GM23338 (cell line): ENCODE measurements at places on chromosomes 5 and 9. TPM values are rescaled to one million over a fixed set of nuclear protein-coding genes. Genes with fewer than 3 reads are reported as not detected.

GRCh38 chr9:131670247-131671132 lies 69.4 kb downstream of the RAPGEF1 start:
- DNase-seq: no peak

The PRSS3 gene
- 2.5 and 4.2 TPM in 2 replicates for total RNA-seq

- DNase-seq: no peak
Observed at GRCh38 chr5:107533910-107534876, 136.5 kb downstream of the EFNA5 start.

The PCDHA12 gene
- total RNA-seq: 12.7 and 17.7 TPM in 2 replicates

DNA sequence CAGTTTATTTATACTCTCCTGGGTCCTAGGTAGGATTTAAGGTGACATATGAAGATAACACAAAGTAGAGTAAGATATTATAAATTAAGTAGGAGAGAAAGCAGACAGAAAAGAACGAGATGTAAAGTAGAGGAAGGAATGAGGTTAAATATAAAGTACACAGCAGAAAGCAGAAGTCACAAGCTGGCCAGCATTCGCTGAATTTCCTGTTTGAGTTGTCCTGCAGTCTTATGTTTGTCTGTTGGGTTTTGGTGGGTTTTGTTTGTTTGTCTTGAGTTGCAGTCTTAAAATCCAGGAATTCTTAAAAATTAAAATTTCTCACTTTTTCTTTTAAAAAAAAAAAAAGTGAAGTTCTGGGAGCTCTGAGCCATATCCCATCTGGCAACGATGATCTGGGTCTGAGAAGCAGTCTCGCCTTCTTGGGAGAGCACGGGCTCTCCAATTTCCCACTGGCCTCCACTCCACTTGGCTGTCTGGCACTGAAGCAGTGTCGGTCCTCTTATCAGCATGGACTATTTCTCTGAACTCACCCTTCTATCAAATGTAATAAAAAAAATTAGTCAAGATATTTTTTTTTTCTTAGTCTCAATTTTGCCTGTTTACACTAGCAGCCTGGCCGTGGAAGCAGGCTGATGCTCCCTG lies 2.0 kb downstream of the S100Z start:
- DNase-seq: no peak

The TAF11L10 gene
- not detected in 2 replicates for total RNA-seq

The MTMR12 gene
- total RNA-seq: 47.4 and 51.6 TPM in 2 replicates

The FPGS gene
- 87.2 and 92.4 TPM in 2 replicates for total RNA-seq

GRCh38 chr5:65307088-65307487 lies 174.6 kb downstream of the ADAMTS6 start:
- DNase-seq: no peak

GRCh38 chr5:179233909-179234562 lies 111.2 kb downstream of the ADAMTS2 start:
- no peak for DNase-seq

DNA sequence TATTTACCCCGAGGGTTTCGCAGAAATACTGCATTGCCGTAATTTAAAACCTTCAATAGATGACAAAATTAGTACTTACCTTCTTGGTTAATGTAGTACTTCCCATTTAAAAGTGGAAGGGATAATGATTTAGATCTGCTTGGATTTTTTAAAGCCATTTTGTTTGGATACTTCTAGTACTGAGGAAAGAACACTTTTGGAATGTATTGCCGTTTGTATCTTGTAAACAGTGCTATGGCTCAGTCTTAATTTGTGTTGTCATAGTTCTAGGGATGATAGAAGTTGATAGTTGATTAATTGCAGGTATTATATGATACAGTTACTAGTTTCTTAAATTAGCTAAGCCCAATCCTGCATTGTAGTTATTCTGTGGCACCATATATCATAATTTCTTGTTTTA lies 33.1 kb downstream of the TNPO1 start:
- DNase-seq: no peak

The TOR4A gene
- total RNA-seq: 14.4 and 19.0 TPM in 2 replicates

GRCh38 chr5:136174021-136174659 lies 18.8 kb downstream of the SMIM32 start:
- DNase-seq: peak; percentile 67

DNA sequence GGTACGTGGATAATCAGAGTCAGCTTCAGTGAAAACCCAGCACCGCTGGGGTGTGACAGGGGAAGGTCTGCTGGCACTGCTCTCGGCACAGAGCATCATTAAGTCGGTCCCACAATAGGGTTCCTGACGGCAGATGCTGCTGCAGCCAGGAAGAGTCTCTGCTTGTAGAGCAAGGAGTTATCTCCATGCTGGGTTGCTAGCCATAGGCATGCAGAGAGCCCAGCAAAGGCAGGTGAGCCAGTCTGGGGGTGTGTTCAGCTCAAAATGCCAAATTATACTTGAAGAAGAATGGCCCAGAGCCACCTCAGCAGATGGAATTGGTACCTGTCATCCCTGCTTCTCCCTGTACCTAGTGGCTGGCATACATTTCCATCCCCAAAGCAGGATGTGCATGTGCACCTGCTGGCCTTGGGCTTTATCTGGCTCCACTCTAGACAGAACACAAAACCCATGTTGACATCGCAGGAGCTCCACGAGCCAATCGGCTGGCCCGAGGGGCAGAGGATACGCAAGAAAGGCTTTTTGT lies 100.8 kb downstream of the WDR41 start:
- no peak for DNase-seq

GRCh38 chr9:134661791-134662142 lies 20.2 kb downstream of the COL5A1 start:
- no peak for DNase-seq

DNA sequence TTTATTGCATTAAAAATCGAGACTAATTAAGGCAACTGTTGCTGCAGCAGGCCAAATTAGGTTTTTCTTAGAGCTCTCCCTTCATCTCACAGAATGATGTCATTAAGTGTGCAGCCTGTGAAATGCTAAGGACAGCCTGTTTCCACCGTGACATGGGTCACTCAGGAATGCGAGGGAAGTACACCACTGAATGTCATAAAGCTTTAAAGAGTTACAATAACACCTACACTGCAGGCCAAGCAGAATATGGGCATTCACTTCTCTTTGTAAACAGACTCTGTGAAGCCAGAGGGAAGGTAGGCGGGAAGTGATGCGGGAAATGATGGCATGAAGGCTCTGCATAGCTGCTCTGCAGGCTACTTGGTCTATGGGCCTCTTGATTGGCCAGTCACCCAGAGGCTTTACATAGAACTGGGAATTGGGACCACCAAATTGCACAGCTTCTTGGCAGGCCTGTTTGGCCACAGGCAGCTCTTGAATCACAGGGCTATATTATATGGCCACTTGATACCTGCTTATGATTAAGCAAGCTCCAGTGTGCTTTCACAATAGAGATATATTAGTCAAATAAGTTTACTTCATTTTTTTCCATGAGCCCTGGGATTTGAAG lies 28.4 kb upstream of the AOPEP start:
- DNase-seq: peak; percentile 34

The TLX3 gene
- 0.83 TPM in 1 of 2 replicates, not detected in the other for total RNA-seq

The NCS1 gene
- 28.8 and 34.3 TPM in 2 replicates for total RNA-seq

The FOXE1 gene
- 0.35 and 0.45 TPM in 2 replicates for total RNA-seq

GRCh38 chr9:36867672-36868471 lies 166.2 kb downstream of the PAX5 start:
- DNase-seq: no peak

The PKD2L2 gene
- not detected in 2 replicates for total RNA-seq

The EDIL3 gene
- 59.9 and 61.9 TPM in 2 replicates for total RNA-seq

GRCh38 chr5:118818604-118819003 lies 169.7 kb downstream of the DTWD2 start:
- no peak for DNase-seq

GRCh38 chr5:105695941-105696340 lies 1974.8 kb downstream of the EFNA5 start:
- DNase-seq: peak; percentile 17

The ARRDC1 gene
- total RNA-seq: 33.9 and 63.8 TPM in 2 replicates

- no peak for DNase-seq
Observed at GRCh38 chr9:137969008-137969407, 91.4 kb downstream of the CACNA1B start.

- peak; percentile 88 for DNase-seq
Observed at GRCh38 chr9:120348951-120349429, 231.0 kb downstream of the CDK5RAP2 start.

GRCh38 chr9:120878188-120879130 lies 1.5 kb upstream of the PHF19 start:
- no peak for DNase-seq

GRCh38 chr5:154749491-154749890 lies 5.7 kb upstream of the LARP1 start:
- no peak for DNase-seq

The FOXD4L3 gene
- not detected in 2 replicates for total RNA-seq

The PRDM9 gene
- not detected in 2 replicates for total RNA-seq

GRCh38 chr9:136323371-136323789 lies 4.0 kb upstream of the GPSM1 start:
- no peak for DNase-seq

- peak; percentile 53 for DNase-seq
Observed at GRCh38 chr5:114898602-114899001, 271.1 kb downstream of the TRIM36 start.

The HK3 gene
- not detected in 2 replicates for total RNA-seq

The AHRR gene
- 0.97 and 1.8 TPM in 2 replicates for total RNA-seq

DNA sequence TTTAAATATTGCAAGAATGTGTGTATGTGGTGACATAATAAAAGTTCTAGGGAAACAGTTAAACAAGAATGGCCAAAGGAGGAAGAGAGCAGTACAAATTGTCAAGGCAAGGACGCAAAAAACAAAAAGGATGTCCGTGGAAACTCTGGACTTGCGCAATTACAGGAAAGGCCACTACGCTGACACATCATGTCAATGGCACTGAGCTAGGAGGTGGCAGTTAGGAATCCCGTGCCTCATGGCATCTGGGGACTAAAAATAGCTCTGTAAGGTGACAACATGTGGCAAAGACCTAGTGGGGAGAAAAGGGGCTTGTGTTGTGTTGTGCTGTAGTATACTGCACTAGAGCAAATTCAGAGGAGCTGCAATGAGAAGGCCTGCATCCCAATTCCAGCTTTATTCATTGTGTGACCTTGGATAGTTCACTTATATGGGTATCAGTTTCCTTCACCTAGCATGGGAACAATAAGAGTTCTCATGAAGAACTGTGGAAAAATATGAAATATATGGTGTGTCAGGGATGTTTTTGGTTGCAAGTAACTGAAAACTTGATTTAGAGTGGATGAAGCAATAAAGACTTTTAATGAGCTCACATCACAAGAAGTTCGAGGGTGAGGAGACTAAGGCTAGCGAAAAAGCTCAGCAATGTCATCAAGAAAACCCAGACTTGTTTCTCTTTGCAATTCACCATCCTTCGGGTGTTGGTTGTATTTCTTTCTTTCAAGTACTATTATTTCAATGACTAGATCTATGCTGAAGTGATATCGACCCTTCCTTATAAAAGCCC lies 124.1 kb upstream of the STC2 start:
- DNase-seq: no peak

DNA sequence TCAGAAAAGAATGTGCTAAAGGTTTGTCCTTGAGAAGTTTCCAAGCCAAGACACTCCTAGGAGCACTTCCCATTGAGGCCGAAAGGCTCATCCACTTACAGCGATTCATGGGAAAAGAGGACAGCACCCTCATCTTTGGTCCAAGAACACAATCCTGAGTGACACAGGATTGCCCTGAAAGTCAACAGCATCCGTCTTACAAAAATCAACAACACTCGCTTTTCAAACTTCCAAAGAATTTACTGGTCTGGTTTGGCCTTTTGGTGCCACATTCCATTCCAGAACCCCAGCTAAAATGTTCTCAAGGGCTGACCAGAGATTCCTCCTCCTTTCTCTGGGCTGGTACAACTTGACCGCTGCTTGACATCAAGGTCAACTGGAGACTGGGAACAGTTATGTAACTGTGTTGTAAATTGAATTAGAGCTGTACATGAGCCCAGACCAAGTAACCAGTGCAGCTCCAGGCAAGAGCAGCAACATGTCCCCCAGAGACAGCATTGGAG lies 415.8 kb upstream of the PIK3R1 start:
- no peak for DNase-seq

DNA sequence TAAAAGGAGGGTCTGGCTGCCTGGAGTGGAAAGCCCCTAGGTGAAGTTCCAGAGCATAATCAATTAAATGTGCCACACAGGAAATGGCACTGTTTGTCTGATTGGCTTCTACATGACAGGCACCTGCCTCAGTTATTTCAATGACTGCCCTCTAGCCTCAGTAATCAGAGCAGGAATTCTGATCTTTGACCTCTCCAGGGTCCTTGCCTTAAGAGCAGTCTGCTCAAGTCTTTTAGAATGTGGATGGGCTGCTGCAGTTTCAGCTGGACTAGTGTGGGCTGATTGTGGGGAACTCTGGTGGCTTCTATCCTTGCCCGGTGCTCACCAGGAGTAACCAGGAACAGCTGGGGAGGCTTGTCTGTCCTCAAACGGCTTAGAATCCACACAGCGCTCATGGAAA lies 98.9 kb downstream of the LIX1 start:
- no peak for DNase-seq

GRCh38 chr5:58944221-58944620 lies 361.3 kb downstream of the RAB3C start:
- no peak for DNase-seq

DNA sequence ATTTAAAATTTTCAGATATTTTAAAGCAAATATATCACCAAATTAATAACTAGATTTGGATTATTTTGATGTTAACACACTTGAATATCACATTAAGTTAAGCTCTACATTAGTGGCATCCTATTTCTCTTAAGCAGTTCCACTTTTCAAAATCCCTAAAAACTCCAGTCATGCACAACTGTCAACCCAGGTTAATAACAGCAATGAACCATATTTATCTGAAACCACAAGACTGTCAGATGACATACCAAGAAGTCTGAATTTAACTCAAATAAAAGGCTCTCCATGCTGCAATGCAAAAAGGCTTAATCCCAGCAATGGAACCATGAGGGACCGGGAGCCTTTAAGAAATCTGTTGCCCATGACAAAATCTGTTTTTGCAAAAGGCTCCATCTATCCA lies 27.5 kb downstream of the FNIP1 start:
- DNase-seq: no peak

GRCh38 chr5:33340195-33340594 lies 100.6 kb upstream of the TARS1 start:
- peak; percentile 76 for DNase-seq

- no peak for DNase-seq
Observed at GRCh38 chr5:172768573-172769341, 2.2 kb downstream of the DUSP1 start.

The LMX1B gene
- total RNA-seq: 0.21 TPM in 1 of 2 replicates, not detected in the other

- no peak for DNase-seq
Observed at GRCh38 chr9:38054653-38055052, 14.4 kb downstream of the SHB start.

DNA sequence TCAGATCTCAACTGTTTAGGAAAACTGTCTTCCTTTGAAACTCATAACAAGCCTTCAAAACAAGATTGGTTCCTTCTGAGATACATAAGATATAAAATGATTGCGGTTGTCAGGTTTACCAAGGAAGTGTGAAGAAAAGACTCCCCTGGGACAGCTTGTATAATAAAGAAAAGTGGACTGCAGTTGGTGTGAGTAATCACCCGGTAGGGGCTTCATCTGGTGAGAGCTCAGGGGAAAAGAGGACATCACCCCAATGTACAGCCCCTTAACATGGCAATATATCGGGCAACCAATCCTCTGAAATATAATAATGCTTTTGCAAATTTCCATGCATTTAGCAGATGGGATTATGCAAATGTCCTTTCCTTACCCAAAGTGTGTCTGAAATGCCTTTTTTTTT lies 216.5 kb upstream of the KLF9 start:
- DNase-seq: no peak

- peak; percentile 57 for DNase-seq
Observed at GRCh38 chr9:87701931-87702421, 23.9 kb upstream of the CTSL start.
